Heart right ventricle (tissue), 16 donors: ENCODE measurements at places on chromosomes 1 and 21. TPM values are rescaled to one million over a fixed set of nuclear protein-coding genes. Genes with fewer than 3 reads are reported as not detected.

DNA sequence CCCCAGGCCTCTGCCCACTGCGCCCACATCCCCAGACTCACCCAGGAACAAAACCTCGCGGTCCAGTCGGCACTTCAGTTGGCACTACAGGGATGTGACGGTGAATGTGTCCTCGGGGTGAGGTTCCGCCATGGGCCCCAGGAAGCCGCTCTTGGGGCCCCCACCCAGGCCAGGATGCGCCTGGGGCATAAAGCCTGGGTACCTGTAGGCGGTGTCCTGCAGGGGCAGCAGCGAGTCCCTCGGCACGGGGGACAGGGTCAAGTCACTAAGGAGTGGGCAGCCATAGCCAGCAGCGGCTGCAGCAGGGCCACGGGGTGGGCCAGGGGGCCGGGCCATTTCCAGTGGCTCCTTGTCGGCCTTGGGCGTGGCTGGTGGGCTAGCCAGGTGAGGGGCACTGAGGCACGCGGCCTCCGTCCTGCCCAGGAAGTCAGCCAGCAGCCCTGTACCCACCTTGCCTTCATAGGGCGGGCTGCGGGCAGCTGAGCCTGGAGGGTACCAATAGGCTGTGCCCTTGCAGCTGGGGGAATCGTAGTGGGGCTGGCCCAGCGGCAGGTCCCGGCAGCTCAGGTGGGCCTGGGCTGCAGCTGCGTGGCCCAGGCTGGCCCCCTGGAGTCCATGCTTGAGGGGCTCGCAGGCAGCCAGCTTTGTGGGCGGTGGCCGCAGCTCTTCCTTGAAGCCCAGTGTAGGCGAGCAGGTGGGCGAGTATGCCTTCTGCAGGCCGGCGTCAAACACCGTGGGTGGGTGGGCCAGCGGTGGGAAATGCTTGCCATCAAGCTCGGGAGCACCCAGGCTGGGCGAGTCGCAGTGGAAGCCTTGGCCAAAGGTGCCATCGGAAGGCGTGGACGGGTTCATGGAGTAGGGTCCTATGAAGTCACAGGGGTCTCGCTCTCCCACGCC is 56.5 kb downstream of the AHDC1 start:
- peaks cover 51% of the 10 kb centered on the region for H3K4me1 ChIP-seq
- no peaks in the 10 kb centered on the region for H3K27me3 ChIP-seq
- H3K27ac ChIP-seq = peak overlapping the region; percentile 87
- no peaks in the 10 kb centered on the region for H3K36me3 ChIP-seq
- no peak for DNase-seq
- no peak overlapping the region for H3K4me3 ChIP-seq

- H3K27me3 ChIP-seq = no peaks in the 10 kb centered on the region
- no peaks in the 10 kb centered on the region for H3K4me1 ChIP-seq
- no peak overlapping the region for H3K27ac ChIP-seq
- no peaks in the 10 kb centered on the region for H3K36me3 ChIP-seq
- no peak overlapping the region for H3K4me3 ChIP-seq
- DNase-seq = no peak
Observed at GRCh38 chr21:38277501-38278131, 20.8 kb downstream of the KCNJ15 start.

DNA sequence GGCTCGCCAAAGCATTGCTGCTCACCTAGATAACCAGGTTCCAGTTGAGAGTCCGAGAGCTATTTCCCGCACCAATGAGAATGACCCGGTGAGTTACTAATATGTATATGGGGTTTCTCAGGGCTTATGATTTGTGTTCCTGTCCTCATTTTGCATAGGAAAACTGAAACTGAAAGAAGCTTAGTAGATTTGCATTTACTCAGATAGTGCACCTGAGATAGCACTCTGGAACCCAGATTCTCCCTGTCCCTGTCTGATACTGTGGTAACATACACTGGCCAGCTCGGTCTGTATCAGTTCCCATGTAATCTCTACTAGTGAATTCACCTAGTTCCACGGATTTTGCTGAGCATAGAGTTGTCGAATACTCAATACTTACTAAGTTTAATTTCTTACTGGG is 28.1 kb downstream of the DAP3 start:
- H3K4me1 ChIP-seq = no peaks in the 10 kb centered on the region
- DNase-seq = no peak
- H3K27me3 ChIP-seq = no peaks in the 10 kb centered on the region
- no peak overlapping the region for H3K4me3 ChIP-seq
- H3K27ac ChIP-seq = no peak overlapping the region
- H3K36me3 ChIP-seq = peaks cover 7% of the 10 kb centered on the region

DNA sequence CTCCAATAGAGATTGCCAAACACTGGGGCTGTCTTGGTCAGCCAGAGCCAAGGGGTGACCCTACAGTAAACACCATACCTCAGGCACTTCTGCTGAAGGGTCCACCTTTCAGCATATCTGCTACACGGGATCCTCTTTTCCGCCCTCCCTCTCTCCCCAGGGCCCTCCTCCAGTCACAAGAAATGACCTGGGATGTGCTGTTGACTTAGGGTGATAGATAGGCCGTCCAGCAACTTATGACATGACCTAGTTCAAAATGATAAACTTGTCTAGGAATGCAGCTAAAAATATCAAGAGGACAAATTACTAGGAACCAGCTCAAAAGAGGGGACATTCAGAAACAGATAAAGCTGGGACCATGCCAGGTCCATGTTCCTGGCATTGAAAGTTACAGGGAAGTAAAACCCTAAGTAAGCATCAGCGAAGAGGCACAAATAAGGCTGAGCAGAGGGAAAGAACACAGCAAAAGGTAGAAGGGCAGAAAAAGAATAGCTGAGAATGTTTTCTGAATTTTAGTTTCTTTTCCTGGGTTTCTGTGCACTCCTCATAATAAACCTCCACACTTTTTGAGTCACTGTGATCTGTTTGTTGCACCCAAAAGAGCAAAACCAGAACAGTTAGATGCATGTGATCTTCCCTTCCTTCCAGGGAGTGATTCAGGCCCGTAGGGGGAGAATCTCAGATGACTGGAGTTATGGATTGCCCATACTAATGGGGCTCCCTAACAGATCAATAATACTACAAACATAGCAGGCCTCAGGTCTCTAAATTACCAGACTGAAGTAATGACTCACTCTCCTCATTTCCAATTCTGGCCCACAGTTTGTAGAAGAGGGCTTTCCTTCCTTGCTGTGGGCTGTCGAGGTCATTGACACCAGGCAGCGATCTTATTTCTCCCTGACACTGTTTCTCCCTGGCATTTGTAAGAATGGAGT is 48.9 kb upstream of the F3 start:
- H3K4me1 ChIP-seq = peaks cover 7% of the 10 kb centered on the region
- peak overlapping the region; percentile 3 for H3K27ac ChIP-seq
- no peaks in the 10 kb centered on the region for H3K27me3 ChIP-seq

The TMEM61 gene
- total RNA-seq = not detected

The HORMAD1 gene
- not detected for total RNA-seq
